Stimulated activated CD8-positive, alpha-beta memory T cell treated with anti-CD3 and anti-CD28 coated beads, Interleukin-4, amount 100 ng/mL, for 48 hours (primary cell): ENCODE measurements at places on chromosomes 7 and 10.

GRCh38 chr7:150856303-150857275 lies 4.3 kb downstream of the AOC1 start:
- peak; percentile 13 for DNase-seq

DNA sequence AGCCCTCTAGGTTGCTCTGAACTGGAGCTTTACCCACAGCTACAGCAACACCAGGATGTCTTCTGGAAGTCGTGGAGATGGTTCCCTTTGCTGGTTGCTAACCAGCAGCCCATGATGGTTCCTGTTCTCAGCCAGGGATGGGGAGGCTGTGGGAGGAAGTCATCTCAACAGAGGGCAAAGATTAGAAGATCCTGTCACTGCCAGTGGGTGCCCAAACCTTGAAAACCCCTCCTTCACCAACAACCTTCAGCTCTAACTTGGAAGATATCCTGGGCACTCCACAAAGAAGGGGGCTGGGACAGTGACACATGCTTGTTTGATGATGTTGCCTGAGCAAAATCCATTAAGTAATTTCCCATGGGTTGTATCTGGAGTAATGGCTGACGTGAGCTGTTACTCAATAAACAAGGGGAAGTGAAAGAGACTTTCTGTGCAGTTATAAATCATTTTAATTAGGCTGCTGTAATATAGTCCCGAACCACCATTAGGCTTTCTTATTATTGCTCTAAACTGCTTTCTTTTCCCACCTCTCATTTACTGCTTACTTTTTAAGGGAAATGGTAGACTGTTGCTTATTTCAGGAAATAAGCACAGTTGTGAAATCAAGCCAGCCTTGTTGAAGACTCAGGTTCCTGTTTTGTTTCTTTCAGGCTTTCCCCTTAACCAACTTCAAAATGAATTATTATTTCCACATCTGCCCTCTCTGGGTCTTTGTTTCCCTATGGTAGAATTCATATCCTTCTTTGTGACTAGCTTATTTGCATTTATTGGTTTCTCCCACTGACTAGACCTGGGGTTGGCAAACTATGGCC lies 124.8 kb downstream of the PPP1R17 start:
- DNase-seq = no peak

DNA sequence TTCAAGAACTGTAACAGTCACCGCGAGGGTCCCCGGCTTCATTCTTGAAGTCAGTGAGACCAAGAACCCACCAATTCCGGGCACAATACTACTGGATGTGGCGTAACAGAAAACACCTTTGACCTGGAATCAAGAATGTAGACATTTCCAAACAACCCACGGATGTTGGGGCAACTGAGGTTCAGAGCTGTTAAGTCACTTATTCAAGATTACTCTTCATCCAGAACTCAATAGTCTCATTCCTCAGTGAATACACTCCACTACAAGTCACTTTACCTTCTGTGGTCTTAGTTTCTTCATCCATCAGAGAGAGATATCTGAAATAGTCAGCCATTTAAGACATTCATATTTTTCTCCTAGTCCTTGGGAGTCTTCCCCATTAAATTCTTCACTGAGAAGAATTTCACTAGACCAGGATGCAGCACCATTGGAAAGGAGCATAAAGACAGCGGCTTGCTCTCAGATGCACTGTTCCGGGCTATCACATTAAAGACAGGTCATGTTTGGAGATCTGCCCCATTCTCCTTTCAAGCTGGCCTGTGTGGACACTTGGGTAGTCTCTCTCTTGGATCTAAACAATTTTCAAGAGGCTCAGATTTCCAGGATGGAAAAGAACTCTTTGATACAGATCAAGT lies 32.3 kb upstream of the ARID5B start:
- no peak for DNase-seq

DNA sequence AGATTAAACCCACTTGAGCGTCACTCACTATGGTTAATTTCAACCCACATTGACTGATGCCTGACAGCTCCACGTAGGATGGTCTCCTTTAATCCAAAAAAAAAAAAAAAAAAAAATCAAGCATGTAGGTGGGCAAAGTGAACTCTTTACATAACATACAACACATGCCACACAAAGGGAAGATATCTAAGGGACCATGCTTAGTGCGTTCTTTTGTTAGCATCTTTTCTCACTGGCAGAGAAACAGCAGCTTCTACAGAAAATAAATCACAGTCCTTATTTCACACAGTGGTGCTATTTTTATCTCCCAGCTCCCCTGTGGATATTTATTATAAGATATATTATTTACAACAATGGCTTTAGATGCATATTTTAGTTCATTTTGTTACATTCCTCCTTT lies 652.0 kb upstream of the CELF2 start:
- no peak for DNase-seq

DNA sequence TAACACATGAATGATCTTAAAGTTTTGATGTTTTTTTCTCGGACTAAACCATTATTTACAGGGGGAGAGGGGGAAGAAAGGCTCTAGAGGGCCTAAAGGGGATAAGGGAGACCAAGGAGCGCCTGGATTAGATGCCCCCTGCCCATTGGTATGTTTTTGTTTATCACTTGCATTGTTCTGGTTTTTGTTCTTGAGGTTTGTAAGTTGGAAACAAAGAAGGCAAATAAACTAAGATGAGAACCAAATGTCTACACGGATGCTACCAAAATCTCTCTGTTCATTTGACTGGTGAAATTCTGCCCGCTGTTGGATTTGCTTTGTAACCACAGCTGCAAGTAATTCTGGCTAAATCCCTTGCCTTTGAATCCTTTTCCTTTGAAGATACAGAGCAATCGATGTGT lies 99.8 kb upstream of the MACROH2A2 start:
- DNase-seq = no peak

- DNase-seq = no peak
Observed at GRCh38 chr7:111018960-111019736, 71.8 kb upstream of the LRRN3 start.

- no peak for DNase-seq
Observed at GRCh38 chr7:131883196-131883595, 326.8 kb upstream of the PODXL start.

DNA sequence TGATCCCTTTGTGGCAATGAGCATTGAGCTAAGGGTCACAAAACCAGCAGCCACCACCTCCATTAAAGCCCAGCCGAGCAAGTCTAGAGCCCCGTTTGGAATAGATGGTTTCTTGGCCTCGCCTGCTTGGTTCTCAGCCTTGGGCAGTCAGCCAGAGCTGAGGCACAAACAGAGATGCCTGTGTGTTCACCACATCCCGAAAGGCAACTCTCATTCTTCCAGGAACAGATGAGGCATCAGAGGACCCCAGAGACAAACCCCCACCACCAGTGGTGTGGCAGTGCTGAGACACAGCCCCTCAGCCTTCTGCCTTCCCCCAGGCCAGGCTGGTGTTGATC lies 203.3 kb upstream of the ZMIZ1 start:
- DNase-seq = no peak

- DNase-seq = no peak
Observed at GRCh38 chr10:101710793-101711192, 15.8 kb upstream of the FBXW4 start.

DNA sequence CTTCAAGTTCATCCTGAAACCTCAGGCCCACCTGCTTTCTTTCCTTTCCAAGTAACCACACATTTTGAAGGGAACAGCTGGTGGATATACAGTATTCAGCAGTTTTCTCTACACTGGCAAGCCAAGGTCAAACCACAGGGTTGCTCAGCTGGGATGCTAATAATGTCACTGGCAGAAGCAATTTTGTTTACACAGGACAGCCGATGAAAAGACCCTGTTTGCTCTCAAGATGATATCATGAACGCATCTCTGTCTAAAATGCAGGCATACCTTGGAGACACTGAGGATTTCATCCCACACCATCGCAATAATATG lies 186.2 kb downstream of the USP6NL start:
- peak; percentile 10 for DNase-seq

GRCh38 chr7:69832356-69832755 lies 234.1 kb downstream of the AUTS2 start:
- no peak for DNase-seq

- no peak for DNase-seq
Observed at GRCh38 chr10:43584051-43584450, 9.6 kb upstream of the ZNF239 start.

DNA sequence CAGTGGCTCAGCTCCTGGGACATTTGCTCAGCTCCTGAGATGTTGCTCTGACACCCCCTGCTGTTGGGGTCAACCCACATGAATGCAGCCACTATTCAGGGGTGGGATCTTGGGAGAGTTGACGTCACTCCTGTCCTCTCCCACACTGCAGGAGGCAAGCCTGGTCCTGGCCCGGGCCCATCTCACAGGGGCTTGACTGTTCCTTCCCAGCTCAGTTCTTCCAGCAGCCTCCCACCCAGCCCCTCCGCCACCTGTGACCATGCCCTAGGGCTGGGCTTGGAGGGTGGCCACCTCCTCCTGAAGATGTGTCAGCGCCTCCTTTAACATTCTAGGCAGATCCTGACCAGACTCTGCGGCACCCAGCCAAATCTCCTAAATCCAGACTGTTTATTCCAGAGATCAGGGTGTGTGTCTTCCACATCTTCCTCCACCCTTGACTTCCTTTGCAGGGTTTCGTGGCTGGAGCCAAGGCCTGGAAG lies 19.1 kb upstream of the OPALIN start:
- no peak for DNase-seq

GRCh38 chr7:48518092-48518491 lies 346.8 kb downstream of the ABCA13 start:
- no peak for DNase-seq

- no peak for DNase-seq
Observed at GRCh38 chr10:1522237-1522636, 215.1 kb downstream of the ADARB2 start.

DNA sequence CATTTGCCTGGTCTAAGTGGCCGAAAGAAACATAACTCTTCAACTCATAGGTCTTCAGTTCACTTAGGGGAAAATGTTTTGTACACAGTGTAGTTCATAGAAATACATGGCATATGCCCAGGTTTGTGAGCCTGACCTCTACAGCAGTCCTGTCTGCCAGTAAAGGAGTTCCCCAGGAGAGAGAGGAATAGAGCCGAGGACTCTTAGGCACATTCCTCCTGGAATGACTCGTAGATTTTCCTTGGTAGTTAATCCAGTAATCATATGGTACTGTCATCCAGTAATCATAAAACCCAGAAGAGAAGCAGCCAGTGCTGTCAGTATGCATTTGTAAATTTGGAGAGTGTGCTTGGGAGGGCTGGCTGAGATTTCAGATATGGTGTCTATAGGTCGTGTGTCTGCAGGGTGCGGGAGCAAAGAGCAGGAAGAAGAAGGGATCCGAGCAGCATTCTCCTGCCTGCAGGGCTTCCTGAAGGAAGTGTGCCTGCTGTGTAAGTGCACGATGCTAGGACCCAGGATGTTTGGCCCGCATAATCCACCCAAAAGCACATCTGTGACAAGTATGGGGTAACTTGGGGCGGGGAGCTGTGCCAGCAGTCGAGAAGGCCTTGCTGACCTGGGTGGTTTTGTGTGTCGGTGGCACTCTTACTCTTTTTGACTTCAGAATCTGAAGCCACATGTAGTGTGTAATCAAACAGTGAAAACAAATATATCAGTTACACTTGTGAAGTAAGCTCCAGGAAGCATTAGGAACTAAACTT lies 13.9 kb downstream of the EIF4H start:
- DNase-seq = no peak

DNA sequence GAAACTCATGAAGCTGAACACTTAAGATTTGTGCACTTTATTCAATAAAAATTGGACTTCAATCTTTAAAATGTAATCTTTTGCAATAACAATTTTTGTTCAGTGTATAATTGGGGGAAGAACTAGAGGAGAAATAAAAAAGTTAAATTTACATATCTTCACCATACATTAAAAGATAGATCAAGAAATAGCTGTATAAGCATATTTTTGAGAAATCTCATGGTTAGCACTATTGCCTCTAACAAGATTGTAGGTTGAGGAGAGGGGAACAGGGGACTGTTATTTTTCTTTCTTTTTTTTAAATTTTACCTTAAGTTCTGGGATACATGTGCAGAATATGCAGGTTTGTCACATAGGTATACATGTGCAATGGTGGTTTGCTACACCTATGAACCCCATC lies 5.3 kb downstream of the AMPH start:
- no peak for DNase-seq

GRCh38 chr7:45944058-45944457 lies 23.0 kb upstream of the IGFBP3 start:
- no peak for DNase-seq

DNA sequence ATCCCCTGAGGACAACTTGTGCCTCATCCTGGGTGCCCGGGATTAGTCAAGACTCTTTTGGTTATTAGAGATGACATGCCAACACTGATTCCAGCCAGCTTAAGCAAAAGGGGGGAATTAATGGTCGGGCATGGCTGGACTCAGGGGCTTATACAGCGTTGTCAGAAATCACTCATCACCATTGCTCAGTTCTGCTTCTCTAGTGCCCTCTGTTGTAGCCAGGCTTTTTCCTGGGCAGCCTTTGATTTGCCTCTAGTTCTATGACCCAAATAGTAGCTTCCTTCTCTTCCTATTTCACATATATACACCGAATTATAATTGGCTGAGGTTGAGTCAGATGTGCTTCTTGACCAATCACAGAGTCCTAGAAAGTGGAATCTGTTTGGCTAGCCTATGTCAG lies 192.0 kb upstream of the HABP2 start:
- no peak for DNase-seq

DNA sequence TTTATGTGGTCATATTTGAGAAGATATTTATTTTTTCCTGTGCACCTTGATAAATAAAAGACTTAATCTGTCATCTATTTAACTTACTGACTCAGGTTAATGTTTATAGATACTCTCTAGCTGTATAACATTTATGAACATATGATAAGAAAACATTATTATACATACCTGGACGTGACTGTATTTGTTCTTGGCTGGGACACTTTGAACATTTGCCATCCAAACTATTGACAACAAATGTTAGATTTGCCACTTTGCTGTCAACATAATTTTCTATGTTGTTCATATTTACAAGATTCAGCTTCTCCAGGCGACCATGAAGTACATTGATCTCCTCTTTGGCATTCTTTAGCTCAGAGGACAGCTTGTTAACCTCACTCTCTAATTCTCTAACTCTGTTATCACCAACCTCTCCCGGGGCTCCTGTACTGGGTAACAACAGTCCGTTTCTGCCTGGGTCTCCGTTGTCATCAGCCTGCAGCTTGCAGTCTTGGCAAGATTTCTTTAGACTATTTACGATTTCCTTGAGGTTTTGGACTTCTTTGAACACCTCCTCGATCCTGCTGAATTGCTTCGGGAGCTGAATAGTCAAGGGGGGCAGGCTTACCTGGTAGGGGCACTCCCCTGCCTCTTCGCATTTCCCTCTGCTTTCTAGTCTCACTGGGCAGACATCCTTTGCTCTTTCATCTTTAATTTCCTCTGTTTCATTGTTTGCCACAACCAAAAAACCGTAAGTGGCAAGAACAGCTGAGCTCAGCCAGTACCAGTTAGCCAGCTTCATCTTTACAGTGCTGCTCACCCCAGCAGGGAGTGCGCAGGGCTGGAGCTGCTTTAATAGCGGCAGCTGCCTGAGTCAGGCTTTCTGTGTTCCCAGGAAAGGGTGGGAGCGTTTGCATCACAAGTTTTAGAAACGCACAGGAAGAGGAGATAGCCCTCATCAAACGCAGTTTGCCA lies at the start of gene FGL2:
Gene FGL2, minus strand, starts transcription at position 807 of the 954 bp plus-strand sequence. Its CDS starts 26 bp downstream, at position 781.
- DNase-seq = peak; percentile 45

DNA sequence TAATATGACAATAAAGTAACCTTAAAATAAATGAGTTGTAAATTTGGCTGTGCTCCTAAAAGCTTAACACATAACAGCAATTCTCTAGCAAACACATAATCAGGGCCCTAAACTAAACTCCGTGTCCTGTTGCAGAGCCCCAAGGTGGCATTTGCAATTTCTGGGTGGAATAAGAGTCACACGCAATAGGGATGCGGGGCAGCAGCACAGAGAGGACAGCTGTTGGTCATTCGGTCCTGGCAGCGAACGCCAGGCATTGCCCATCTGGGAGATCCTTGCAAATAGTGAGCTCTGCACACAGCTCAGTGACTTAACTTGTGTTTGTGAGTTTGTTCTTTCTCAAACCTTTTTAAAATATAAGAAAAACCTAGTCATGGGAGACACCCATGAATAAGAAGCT lies 25.7 kb downstream of the PAXIP1 start:
- no peak for DNase-seq
